ENCODE measurements at places on chromosomes 5 and 9. TPM values are rescaled to one million over a fixed set of nuclear protein-coding genes. Genes with fewer than 3 reads are reported as not detected.

GRCh38 chr5:121218086-121218485, 633.6 kb upstream of the FTMT start:
- no peak for DNase-seq

ALAD gene
- 13.2 TPM for total RNA-seq

DNA sequence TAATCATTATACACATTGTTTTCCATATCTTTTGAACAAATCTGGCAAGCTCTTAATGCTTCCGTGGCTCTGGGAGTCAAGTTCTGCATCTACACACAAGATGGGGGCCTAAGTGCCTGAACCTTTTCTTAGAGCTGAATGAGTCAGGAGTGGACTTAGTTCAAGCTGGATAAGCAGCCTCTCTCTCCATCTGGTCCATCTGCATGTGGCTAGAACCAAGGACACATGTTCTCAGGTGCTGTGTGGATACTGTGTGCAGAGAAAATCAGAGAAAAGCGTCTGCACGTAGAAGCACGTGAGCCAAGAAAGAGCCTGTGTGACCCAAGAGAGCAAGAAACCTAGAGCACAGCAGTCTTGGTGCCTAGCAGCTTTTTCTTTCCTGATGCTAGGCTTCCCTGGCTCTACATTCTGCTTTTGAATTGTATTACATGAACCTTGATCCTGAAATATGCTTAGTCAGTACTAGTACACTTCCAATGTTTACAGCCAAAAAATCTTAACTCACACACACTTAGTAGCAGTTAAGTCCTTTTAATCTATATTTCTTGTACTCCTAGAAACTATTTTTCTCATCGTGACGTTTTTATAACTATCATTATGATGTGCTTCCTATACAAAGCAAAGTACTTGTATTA, 1798.9 kb downstream of the MAT2B start:
- DNase-seq: no peak

GRCh38 chr5:62386824-62387223, 16.9 kb downstream of the DIMT1 start:
- DNase-seq: no peak

DNA sequence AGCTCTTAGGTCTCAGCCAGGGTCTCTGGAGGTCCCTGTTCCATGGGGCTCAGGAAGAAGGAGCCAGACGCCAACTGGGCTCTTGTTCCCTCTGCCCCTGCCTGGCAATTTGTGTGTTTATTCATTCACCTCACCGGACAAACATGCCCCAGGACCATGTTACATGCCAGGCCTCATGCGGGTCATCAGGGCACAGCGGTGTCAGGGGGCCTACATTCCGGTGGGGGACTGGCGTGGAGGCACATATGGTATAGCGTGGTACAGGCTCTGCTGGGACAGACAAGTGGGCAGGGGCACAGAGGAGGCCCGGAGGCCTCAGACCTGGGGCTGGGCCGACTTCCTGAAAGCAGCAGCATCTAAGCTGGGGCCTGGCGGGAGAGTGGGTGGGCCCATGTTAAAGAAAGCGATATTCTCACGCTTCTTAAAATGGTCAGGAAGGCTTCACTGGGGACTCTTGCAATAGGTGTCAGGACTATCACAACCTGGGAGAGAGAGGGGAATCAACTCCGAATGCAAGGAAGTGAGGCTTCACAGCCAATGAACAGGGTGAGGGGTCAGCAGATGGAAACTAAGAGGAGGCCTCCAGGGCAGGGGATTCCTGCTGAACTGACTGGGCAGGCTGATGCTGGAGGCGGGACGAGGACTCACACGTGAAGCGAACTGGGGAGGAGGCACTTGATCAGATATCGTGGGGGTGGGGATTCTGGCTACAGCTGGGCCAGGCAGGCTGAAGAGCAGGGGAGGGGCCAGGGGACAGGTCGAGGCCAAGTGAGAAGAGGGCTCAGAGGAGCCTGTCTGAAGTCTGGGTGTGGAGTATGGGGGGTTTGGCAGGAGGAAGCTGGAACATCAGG, 41.9 kb downstream of the NCS1 start:
- peak; percentile 90 for DNase-seq

TBC1D9B gene
- 57.0 TPM for total RNA-seq

DNA sequence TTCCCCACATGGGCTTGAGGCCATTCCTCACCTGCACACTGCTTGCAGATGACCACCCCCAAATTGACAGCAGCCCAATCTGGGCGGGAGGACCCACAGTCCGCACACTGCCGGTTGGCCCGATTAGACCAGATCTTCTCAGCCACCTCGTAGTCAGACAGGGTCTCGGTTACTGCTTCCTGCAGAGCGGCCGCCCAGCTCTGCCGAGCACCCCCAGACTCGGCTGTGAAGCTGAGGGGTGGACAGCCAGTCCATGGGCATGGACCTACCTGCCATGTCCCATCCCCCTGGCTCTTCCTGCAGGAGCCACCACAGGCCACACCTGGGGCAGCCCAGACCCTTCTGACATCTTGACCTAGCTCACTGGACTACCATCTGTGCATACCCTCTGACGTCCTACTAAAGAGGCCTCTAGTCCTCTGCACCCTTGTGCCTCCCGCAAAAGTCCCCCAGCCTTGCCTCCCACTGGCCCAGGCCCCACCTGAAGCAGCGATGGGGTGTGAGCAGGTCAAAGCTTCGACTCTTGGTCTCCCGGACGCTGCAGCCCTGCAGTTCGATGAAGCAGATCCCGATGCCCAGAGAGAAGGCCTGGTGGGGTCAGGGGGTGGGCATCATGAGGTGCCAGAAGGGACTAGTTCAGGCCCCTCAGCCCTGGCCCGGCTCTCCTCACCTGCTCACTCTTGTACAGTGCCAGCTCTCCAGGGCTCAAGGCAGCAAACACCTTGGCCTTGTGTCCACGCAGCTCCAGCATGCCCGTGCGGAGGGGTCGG, 9.8 kb downstream of the ARAP3 start:
- no peak for DNase-seq

N4BP3 gene
- total RNA-seq: 32.1 TPM
